ENCODE measurements at places on chromosomes 13 and 19.
A peak's percentile ranks its signal among the peaks of the same experiment; 100 is the strongest.

GRCh38 chr13:26518451-26518959, 39.0 kb upstream of the WASF3 start:
- DNase-seq = no peak

DNA sequence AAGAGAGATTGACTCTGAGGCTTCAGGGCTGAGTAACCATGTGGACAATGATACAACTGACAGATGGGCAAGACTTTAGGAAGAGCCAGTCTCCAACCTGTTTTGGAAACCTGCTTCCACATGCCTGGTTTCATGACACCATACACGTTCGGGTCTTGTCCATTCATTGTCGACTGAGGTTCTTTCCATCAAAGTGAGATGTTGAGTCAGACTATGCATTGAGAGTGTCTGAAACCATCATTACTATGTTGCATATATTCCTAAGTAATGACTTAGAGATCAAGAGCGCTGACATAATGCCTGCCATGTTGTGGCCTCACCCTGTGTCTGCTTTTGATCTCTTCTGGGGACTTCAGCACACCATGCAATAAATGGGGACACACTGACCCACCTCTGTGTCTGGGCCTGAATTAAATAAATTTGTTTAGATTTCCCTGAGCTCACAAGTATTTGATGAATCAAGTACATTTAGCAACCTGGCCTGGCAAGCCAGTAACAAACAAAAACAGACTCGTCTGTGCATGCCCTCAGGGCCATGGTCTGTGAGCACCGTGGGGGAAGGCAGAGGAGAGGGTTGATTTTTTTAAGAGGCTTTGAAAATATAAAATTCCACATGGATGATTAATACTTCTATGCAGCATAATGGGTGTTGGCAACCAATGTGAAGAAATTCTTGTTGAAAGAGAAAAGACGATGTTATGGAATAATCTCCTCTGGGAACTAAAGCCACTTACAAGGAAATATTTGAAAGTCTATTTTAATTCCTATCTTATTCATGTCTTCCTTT, 49.9 kb upstream of the UBAC2 start:
- no peak for DNase-seq

GRCh38 chr13:28485551-28485950, 9.4 kb downstream of the FLT1 start:
- DNase-seq = no peak

DNA sequence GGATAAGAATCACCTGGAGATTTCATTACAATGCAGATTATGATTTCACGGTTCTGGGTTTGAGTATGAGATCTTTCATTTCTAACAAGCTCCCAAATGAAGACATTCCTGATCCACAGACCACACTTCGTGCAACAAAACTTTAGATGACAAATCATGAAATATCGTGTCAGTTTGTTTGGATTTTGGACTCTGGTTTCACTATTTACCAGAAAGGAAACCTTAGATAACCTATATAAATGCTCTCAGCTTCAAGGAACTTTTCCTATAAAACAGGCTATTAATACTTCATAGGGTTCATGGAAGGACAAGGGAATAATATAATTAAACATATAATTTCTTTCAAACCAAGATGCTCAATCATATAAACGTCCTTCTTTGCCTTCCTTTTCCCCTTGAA, 930.5 kb upstream of the SLC10A2 start:
- no peak for DNase-seq

- peak; percentile 52 for DNase-seq
Observed at GRCh38 chr19:39946532-39946931, 12.1 kb upstream of the FCGBP start.

DNA sequence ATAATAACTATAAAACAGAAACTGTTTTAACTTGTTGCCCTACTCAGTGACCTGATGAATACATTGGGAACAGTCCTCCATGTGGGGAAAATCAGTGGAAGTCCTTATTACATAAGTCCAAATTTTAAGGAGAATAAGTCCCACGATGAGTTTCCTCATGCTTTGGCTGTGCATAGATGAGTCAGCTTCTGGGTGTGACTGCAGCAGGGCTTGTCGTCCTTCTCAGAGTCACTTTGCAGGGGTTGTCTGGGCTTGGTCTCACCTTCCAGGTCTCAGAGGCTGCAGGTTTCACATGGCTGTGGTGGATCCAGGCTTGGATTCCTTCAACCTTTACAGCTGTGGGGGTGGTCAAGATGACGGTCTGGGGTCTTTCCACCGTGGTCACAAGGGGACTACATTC, 85.6 kb downstream of the SLC25A15 start:
- DNase-seq = no peak

DNA sequence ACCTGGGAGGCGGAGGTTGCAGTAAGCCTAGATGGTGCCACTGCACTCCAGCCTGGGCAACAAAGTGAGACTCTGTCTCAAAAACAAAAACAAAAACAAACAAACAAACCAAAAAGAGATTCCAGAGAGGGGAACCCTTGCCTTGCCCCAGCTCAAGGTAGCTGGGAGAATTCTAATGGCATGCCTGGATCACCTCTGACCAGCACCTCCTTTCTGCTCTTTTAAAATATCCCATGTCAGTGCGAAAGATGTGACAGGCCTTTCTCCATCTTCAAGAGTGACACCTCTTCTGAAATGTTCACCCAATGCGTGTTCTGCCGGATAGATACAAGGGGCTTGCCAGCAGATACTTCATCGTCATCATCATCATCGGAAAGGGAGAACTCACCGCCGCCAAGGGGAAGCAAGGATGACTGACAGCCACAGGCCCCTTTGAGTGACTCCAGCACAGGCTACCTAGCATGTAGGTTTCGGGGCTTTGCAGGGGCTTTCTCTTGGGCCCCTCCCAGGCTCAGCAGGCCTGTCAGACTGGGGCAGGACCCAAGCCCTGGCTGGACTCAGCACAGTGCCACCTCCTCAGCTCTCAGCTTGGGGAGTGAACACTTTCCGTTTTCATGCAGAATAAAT, 18.9 kb upstream of the LRP3 start:
- DNase-seq = no peak

DNA sequence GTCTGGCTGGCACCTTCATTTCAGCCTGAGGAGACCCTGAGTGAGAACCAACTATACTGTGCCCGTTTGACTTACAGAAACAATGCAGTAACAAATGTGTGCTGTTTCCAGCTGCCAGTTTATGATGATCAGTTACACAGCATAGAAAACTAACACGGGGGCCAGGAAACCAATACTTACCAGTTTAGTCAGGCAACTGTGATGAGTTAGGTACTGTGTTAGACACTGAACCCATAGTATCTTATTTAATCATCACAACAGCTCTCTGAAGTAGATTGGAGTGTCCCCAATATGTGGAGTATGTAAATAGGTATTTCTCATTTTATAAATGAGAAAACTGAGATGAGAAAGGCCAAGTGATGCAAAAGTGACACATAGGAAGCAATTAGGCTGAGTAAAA, 620.9 kb upstream of the KLF12 start:
- DNase-seq = no peak

All from suppressor macrophage treated with lipopolysaccharide for 4 hours (primary cell).